H9 (cell line): ENCODE measurements at places on chromosomes 2 and 18. TPM values are rescaled to one million over a fixed set of nuclear protein-coding genes. Genes with fewer than 3 reads are reported as not detected.
A peak's percentile ranks its signal among the peaks of the same experiment; 100 is the strongest.

The CAPN14 gene
- 0.07 and 0.09 TPM in 2 replicates for total RNA-seq

The RIT2 gene
- total RNA-seq = 1.2 and 1.3 TPM in 2 replicates

The SLC9A4 gene
- not detected in 2 replicates for total RNA-seq

The DIPK1C gene
- not detected in 2 replicates for total RNA-seq

The EDAR gene
- total RNA-seq = not detected in 2 replicates

The COBLL1 gene
- 5.6 and 5.9 TPM in 2 replicates for total RNA-seq

The STON1 gene
- total RNA-seq = 4.9 and 5.5 TPM in 2 replicates

The IL1B gene
- total RNA-seq = not detected in 2 replicates

DNA sequence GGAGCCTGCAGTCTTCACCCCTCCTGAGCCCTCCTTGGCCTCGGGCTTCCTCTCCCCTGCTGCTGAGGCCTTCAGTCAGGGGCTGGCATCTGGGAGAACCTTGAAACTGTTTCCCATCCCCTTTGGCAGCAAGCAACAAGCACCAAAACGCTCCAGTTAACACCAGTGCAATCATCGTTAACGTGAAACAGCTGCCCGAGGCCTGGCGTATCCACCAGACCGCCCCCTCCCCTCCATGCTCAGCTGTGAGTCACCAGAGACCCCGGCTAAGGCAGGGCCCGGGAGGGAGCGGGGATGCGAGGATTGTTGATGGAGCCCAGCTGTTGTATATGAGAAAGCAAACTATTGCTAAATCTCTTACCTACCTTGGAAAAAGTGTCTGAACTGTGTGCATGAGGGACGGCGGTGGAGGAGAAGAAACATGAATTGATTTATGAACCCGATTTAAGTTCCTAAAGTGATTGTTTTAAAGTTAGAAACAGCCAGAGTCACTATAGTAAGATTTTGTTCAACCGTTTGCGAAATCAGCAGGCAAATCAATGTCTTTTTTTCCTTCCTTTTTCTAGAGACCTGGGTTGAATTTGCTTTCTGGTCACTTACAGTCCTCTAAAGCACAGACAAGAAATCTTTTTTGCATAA lies 5.2 kb downstream of the ZFP36L2 start:
- DNase-seq = peak; percentile 69

DNA sequence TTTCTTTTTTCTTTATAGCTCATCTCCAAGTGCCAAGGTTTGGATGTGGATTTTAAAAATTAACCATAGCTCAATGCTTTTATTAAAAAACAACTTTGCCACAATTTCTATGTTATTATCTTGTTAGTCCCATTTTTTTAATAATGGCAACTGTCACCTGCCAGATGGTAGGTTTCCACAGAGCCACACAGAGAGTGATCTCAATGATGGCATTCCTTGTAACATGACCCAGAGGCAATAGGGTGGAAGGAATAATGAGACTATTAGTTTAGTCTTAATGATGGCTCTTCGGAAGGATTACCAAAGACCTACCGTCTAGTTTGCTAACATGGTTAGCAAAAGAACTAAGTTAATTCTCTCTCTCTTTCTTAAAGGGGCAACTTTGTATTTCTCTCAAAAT lies 64.0 kb downstream of the REL start:
- DNase-seq = no peak

- DNase-seq = no peak
Observed at GRCh38 chr18:39863916-39864315, 2091.1 kb upstream of the PIK3C3 start.

- DNase-seq = peak; percentile 25
Observed at GRCh38 chr18:79525556-79526467, 130.1 kb downstream of the NFATC1 start.

- DNase-seq = peak; percentile 15
Observed at GRCh38 chr2:233794128-233794658, 16.1 kb downstream of the MROH2A start.

DNA sequence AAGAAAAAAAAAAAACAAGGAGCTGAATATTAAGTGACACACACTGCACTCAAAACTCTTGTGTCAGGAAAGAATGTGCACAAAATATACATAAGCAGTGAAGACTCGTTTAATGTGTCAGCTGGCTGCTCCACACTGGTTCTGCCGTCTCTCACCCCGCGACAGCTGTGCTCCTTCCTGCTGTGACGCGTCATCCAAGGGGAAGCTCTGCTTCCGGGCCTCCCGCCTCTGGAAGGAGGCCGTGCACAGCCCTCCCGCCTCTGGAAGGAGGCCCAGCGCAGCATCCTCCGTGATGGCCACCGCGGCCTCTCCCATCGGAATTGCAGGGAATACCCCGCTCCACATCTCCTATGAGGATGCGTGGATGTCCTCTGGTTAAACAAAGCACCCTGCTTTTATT lies 151.0 kb downstream of the HDAC4 start:
- no peak for DNase-seq

- no peak for DNase-seq
Observed at GRCh38 chr18:52824126-52824525, 484.1 kb downstream of the DCC start.

GRCh38 chr2:19675003-19675629 lies 226.7 kb downstream of the TTC32 start:
- DNase-seq = no peak

- DNase-seq = no peak
Observed at GRCh38 chr2:9952286-9952737, 819 bp downstream of the GRHL1 start.

GRCh38 chr2:163574309-163574708 lies 161.5 kb downstream of the FIGN start:
- DNase-seq = no peak

- DNase-seq = no peak
Observed at GRCh38 chr2:173192071-173192470, 116.4 kb downstream of the MAP3K20 start.

DNA sequence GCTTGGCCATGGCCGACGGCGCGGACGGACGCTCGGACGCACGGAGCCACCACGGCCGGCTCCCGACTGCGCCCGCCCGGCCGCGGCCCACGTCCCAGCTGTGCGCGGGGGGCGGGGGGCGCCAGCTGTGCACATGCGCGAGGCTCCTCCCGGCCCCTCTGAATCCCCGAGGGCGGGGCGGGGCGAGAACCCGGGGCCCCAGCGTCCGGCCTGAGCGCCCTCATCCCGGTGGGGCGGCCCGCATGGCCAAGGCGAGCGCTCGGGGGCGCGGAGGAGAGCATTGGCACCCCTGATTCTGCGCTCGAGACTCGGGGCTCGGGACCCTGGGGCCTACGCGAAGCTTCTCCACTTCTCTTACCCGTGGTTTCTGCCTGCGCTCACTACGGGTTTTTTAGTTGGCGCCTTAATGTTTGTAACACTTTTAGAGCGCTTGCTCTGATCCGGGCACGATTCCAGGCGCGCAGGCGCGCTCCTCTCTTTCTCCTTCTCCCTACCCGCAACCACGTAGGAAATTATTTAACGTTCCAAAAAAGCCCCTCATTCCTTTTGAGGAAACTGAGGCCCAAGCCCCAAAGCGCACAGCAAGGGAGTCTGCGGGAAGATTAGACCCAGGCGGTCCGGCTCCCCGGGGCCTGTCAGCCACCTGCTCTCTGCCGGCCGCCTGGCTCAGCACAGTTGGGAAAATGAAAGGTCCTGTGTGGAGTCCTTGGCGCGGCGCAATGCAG lies at the start of gene PXDN:
PXDN (minus strand) TSS at position 70 of the 725 bp plus-strand sequence; CDS start at position 10, 60 bp downstream.
- peak; percentile 59 for DNase-seq

GRCh38 chr2:37326285-37326684 lies 1.7 kb upstream of the PRKD3 start:
- DNase-seq = no peak

DNA sequence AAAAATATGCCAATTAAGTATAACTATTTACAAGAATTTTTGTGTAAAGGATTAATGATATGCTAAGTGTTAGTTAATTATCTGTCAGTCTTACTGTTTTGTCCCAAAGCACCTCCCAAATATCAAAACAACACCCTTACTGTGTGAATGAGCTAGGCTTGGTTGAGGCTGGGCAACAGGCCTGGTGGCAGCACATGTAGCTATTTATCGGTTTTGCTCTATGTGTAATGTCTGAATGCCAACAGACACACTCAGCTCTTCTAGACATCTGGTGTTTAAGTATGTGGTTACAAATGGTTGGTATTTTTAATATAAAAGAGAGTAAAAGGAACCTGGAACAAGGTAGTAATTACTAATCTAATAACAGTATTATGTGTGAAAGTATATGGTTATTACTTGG lies 175.3 kb downstream of the RAB3GAP1 start:
- no peak for DNase-seq

DNA sequence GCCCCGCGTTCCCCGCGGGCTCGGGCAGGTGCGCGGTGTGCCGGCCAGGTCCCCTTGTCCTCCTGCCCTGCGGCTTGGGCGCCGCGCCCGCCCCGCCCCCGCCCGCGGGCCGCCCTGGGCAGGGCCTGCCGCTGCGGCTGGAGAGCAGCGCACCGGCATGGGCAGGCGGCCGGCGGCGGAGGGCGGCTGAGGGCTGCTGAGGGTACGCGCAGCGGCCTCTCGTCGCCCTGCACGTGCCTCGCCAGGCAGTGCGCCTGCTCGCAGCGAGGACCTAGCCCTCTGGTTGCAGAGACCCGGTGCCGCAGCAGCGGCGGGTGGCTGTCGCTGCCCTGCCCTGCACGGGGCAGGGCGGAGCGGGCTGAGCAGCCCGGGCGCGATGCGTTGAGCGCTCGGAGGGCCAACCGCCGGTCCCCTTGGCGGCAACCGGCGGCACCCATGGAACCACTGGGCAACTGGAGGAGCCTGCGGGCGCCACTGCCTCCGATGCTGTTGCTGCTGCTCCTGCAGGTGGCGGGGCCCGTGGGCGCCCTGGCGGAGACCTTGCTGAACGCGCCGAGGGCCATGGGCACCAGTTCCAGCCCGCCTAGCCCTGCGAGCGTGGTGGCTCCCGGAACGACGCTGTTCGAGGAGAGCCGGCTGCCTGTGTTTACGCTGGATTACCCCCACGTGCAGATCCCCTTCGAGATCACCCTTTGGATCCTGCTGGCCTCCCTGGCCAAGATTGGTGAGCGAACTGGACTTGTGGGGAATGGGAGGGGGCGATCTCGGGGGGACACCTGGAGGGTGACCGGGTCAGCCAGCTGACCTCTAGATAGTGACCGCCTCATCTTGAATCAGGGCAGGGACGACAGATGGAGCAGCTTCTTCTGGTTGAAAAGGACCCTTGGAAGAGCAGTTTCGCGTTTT lies at the start of gene SLC9A2:
SLC9A2 (plus strand) TSS at position 140 of the 906 bp plus-strand sequence; CDS start at position 436, 296 bp downstream.
- DNase-seq = peak; percentile 68
